Large intestine (tissue), 12 donors: ENCODE measurements at places on chromosomes 4 and X. TPM values are rescaled to one million over a fixed set of nuclear protein-coding genes. Genes with fewer than 3 reads are reported as not detected.

- DNase-seq, result no peak
Measured at GRCh38 chr4:2247128-2248043, 5.5 kb upstream of the HAUS3 start.

TMPRSS11D gene
- polyA plus RNA-seq, result 0.06 TPM

GRCh38 chr4:89248879-89249281 is 58.7 kb downstream of the GPRIN3 start:
- DNase-seq, result no peak

RHOXF1 gene
- polyA plus RNA-seq, result 1.2 TPM

AWAT2 gene
- not detected for polyA plus RNA-seq

MORC4 gene
- 15.2 TPM for polyA plus RNA-seq

NAP1L3 gene
- 8.9 TPM for polyA plus RNA-seq

SYNPO2 gene
- 81.2 TPM for polyA plus RNA-seq

SSX1 gene
- not detected for polyA plus RNA-seq

RPL39 gene
- polyA plus RNA-seq, result 4,156 TPM

GRCh38 chrX:74579597-74580198 is 34.7 kb downstream of the RLIM start:
- DNase-seq, result no peak

DNA sequence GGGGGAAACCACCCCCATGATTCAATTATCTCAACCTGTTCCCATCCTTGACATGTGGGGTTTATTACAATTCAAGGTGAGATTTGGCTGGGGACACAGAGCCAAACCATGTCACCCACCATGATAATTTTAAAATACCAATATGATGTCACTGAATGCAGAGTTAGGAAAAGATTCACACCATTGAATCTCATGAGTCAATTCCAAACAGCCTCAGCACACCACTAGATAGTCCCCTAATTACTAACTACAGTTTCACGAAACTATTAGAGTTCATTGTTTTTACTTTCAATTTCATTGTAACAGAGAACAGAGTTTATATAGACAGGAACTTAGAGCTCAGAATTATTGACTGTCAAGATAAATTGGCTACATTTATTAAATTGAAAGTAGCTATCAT is 410.2 kb downstream of the FAM47A start:
- no peak for DNase-seq
